CD4-positive, alpha-beta memory T cell (primary cell): ENCODE measurements at places on chromosomes 2 and 18.

- DNase-seq: no peak
These were observed 5.3 kb upstream of the FLACC1 start for GRCh38 chr2:201362396-201362795.

- no peak for DNase-seq
These were observed 473.5 kb downstream of the RIT2 start for GRCh38 chr18:42641996-42642395.

- no peak for DNase-seq
These were observed 372.2 kb downstream of the INSIG2 start for GRCh38 chr2:118460425-118460824.

GRCh38 chr2:207768866-207769596, 675 bp downstream of the FZD5 start:
- no peak for DNase-seq

DNA sequence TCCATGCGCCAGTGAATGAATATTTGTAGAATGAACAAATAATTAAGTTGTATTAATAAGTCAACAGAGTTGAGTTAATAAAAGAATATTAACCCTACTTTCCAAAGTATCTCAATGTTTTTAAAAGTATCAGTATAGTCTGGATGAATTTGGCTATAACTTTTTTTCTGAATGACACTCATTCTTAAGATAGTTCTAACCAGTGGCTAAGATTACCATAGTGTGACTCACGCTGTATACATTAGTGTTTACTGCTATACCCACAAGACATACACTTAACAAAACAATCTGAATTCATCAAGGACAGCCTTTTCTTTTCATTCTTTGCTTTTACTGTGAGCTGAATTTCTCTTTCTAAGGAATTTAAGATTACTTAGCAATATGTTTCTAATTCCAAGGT, 77.0 kb upstream of the PDE1A start:
- DNase-seq: no peak
